ENCODE measurements at places on chromosomes 2 and 18. TPM values are rescaled to one million over a fixed set of nuclear protein-coding genes. Genes with fewer than 3 reads are reported as not detected.

The AQP12A gene
- not detected for total RNA-seq

The ZNF892 gene
- total RNA-seq = 4.7 TPM

The CD28 gene
- total RNA-seq = 0.46 TPM

The SCN7A gene
- 114 TPM for total RNA-seq

The TMEM37 gene
- total RNA-seq = 32.5 TPM

GRCh38 chr18:78431606-78432005 is 548.0 kb upstream of the SALL3 start:
- H3K4me3 ChIP-seq = no peak overlapping the region
- DNase-seq = no peak
- no peaks in the 10 kb centered on the region for H3K36me3 ChIP-seq
- no peaks in the 10 kb centered on the region for H3K27me3 ChIP-seq
- H3K27ac ChIP-seq = no peak overlapping the region
- no peaks in the 10 kb centered on the region for H3K4me1 ChIP-seq

DNA sequence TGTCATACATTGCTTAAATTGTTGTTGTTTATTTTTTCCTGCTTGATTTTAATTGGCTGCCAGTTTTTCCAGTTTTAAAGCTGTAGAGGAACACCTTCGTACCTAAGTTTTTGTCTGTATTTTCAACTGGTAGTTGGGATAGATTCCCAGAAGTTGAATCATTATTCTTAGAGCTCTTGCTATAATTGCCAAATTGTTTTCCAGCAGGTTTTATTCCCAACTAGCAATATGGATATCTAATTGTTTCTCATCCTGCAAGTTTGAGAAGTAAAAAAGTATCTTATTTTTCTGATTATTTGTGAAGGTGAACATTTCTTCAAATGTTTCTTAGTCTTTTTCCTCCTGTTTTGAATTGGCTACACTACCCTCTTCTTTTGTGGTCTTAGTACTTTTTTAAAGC is 6.7 kb downstream of the SMARCAL1 start:
- H3K4me3 ChIP-seq = no peak overlapping the region
- H3K27me3 ChIP-seq = no peaks in the 10 kb centered on the region
- no peaks in the 10 kb centered on the region for H3K4me1 ChIP-seq
- no peaks in the 10 kb centered on the region for H3K36me3 ChIP-seq

- no peaks in the 10 kb centered on the region for H3K27me3 ChIP-seq
- DNase-seq = no peak
- no peaks in the 10 kb centered on the region for H3K4me1 ChIP-seq
- H3K36me3 ChIP-seq = no peaks in the 10 kb centered on the region
These were observed 11.1 kb upstream of the CUL3 start for GRCh38 chr2:224596289-224596688.

DNA sequence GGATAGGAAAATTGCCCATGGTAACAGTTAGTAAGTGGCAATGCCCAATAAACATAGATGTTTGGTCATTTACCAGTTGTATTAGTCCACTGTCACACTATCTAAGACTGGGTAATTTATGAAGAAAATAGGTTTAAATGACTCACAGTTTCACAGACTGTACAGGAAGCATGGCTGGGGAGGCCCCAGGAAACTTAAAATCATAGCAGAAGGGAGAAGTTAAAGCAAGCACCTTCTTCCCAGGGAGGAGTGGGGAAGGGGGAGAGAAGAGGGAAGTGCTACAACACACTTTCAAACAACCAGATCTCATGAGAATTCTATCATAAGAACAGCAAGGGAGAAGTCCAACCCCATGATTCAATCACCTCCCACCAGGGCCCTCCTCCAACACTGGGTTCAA is 23.4 kb downstream of the NR4A2 start:
- no peaks in the 10 kb centered on the region for H3K4me1 ChIP-seq
- H3K4me3 ChIP-seq = no peak overlapping the region
- H3K27me3 ChIP-seq = no peaks in the 10 kb centered on the region
- DNase-seq = no peak

DNA sequence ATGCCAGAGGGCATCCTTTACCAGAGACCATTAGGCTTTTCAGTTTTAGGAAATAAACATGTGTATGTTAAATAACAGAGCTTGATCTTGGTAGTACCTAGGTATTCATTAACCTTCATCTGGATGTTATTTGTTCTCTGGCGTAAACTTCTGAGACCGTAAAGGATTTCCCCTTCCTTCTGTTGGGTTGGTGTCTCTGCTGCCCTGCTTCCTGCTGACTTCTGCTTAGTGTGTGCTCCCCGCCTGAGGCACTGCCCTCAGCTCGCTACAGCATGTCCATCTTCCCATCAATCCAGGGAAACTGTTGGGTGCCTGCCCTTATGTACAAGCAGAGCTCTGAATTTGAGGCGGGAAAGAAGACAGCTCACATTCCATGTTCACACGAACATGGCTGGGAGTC is 177.9 kb downstream of the TPGS2 start:
- no peaks in the 10 kb centered on the region for H3K4me1 ChIP-seq
- no peaks in the 10 kb centered on the region for H3K36me3 ChIP-seq
- H3K27ac ChIP-seq = no peak overlapping the region
- no peak overlapping the region for H3K4me3 ChIP-seq
- no peak for DNase-seq

DNA sequence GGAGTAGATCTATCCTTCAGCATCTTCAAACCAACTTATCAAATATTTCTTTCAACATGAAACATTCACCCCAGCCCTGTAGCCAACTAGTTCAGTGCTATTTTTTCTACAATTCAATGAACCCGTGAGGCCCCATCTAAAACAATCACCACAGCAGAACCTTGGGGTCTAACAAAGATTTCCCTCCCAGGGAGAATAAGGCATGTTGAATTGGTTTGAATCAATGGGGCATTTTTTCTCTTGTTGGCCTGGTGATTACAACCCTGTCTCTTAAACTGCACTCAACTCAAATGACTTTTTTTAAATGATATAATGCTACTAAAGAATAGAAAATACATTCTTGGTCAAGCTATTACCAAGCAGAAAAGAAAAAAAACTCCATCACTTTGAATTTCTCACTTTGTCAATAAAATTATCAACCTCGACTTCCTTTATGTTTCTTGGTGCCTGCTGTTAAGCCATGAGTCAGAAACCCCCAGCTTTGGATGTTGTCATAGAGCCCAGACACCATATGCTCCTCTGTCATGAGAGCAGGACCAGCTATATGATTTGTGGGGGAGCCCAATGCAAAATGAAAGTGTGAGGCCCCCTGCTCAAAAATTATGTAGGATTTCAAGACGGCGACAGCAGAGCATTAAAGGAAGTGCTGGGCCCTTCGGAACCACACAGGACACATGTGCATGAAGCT is 282.4 kb downstream of the MEIS1 start:
- H3K36me3 ChIP-seq = no peaks in the 10 kb centered on the region
- no peaks in the 10 kb centered on the region for H3K27me3 ChIP-seq
- H3K27ac ChIP-seq = no peak overlapping the region
- H3K4me3 ChIP-seq = no peak overlapping the region
- DNase-seq = no peak
- H3K4me1 ChIP-seq = no peaks in the 10 kb centered on the region

DNA sequence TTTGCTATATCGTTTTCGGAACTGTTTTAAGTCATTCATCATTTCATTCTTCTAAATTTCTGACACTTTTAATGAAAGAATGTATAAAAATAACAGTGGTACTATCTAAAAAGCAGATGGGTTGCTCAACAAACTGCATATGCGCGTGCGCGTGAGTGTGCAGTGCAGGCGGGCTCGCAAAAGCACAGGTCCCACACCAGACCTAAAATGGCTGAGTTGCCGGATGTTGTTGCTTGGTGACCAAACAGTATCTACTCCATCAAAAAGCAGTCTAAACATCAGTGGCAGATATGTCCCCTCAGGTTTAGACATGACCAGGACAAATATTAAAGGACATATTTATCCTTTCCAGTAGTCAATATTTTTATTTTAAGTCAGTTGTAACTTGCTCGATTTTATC is 5.1 kb downstream of the NOL4 start:
- no peak overlapping the region for H3K27ac ChIP-seq
- H3K36me3 ChIP-seq = no peaks in the 10 kb centered on the region
- no peak for DNase-seq
- no peak overlapping the region for H3K4me3 ChIP-seq

DNA sequence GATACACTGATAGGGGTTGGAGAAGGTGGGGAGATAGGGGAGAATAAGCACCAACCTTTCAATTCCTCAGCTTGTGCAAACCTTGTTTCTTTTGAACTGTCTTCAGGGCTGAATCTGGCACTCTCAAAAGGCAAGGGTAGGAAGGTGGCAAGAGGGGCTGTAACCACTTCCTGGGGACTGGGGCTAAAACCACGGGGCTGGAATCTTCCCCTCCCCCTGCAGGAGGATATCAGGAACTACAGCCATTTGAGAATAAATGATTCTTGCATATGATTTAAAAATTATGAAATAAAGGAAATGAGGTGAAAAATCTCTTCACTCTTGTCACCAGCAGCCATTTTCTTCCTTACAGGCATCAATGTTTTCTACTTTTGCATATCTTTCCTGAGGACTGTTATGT is 50.8 kb downstream of the ATOH8 start:
- no peak overlapping the region for H3K4me3 ChIP-seq
- H3K27me3 ChIP-seq = no peaks in the 10 kb centered on the region
- no peak for DNase-seq
- no peaks in the 10 kb centered on the region for H3K4me1 ChIP-seq
- no peaks in the 10 kb centered on the region for H3K36me3 ChIP-seq

GRCh38 chr18:41858761-41859555 is 96.1 kb upstream of the PIK3C3 start:
- H3K27ac ChIP-seq = no peak overlapping the region
- H3K4me3 ChIP-seq = no peak overlapping the region
- no peaks in the 10 kb centered on the region for H3K36me3 ChIP-seq
- H3K27me3 ChIP-seq = no peaks in the 10 kb centered on the region
- no peak for DNase-seq

DNA sequence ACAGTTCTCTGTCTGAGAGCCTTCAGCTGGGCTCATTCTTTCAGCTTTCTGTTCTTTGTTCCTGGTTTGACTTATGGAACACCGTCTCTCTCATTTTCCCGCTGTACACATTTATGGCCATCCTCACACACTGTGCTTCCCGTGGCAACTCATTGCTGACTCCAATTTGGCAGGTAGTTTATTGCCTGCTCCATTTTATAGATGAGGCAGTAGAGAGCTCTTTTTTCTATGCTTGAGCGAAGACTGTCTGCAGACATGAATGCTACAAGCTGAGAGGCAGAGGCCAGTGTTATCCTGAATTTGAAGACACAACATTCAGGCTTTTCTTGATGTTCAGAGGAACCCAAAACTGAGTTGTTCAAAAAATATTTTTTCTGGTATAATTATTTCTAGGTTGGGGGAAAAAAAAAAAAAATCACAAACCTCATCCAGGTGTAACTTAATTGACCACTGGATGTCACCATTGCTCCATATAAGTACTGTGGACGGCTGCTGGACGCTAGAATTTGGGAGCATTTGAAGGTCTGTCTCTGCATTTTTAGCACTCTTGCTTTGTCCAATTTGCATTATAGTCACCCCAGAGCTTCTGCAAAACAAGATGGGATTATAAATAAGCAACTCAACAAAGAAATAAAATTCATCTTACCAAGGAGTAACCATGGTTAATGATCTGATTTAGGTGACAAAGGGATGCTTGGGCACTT is 83.5 kb downstream of the HRH4 start:
- no peak for DNase-seq
- no peak overlapping the region for H3K4me3 ChIP-seq
- H3K27ac ChIP-seq = no peak overlapping the region
- H3K4me1 ChIP-seq = no peaks in the 10 kb centered on the region
- no peaks in the 10 kb centered on the region for H3K27me3 ChIP-seq

- H3K4me1 ChIP-seq = no peaks in the 10 kb centered on the region
- no peak overlapping the region for H3K27ac ChIP-seq
- H3K36me3 ChIP-seq = no peaks in the 10 kb centered on the region
- no peaks in the 10 kb centered on the region for H3K27me3 ChIP-seq
These were observed 53.9 kb downstream of the BIN1 start for GRCh38 chr2:127052771-127053691.

DNA sequence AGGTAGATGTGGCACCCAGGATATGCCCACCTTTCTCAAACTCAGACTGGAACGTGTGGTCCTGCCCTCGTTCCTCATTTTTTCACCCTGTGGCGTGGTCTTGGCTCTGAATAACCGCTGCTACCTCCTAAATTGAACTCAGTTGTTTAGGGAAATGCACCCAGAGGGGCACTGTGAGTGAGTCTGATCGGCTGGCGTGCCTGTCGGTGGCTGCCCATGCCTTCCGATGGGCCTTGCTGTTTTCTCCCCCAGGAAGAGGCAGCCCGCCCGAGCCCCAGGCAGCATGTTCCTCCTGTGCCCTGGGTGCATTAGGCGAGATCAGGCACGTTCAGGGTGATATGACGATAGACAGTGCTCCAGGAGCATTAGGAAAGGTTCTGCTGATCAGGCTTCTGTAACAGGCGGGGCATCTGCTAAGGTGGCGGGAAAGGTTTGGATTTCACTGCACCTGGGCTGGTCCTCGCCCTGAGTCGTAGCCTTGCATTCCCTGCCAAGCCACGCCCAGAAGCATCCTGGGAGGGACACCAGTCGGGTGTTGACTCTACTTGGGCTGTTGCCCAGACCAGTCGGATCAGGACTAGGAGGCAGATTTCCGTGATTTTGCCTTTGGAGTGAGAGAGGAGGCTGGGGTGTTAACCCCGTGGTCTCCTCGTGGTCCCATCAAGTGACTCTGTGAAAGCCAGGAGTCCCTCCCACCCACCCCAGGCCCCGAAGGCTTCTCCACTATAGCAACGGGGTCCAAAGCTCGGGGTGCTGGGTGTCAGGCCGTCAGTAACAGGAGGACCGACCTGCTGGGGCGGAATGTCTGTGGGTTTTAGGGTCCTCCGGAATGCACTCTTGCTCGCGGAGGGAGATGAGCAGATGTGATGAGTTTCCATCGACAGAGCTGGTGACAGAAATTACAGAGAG is 75.1 kb downstream of the SH3BP4 start:
- no peak overlapping the region for H3K4me3 ChIP-seq
- no peak for DNase-seq
- H3K27ac ChIP-seq = no peak overlapping the region
- H3K4me1 ChIP-seq = peaks cover 7% of the 10 kb centered on the region
- no peaks in the 10 kb centered on the region for H3K36me3 ChIP-seq

GRCh38 chr2:57906152-57906732 is 140.4 kb upstream of the VRK2 start:
- no peak for DNase-seq
- no peak overlapping the region for H3K4me3 ChIP-seq
- H3K27me3 ChIP-seq = no peaks in the 10 kb centered on the region

DNA sequence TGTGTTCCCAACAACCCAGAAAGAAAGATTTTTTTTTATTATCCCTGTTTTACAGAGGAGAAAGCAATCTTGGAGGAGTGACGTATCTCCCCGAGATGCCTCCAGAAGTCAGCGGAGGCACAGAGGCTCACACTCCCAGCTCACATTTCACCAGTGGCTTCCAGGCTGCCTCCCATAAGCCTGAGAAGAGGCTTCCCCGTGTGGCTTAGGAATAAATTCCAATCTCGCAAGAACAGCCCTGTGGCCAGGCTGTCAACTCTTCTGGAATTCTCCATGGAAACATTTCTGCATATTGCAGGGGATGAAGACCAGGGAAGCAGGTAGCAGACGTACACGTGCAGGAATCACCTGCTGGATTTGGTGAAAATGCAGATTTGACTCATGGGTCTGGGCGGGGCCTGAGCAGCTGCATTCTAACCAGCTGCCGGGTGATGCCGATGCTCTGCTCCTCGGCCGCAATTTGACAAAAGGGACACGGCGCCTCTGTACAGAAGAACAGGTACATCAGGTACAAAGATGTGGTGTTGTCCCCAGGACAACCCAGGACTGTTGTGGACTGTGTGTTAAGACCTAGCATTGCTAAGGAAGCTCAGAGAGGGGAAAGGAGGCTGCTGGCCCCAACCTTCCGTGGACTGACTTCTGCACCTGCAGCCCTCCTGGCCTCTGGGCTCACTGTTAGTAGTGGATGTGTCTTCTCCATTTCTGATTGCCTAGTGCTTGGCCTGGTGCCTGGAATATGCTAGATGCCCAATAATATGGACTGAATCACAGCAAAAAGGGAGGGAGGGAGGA is 114.2 kb upstream of the ID2 start:
- no peak overlapping the region for H3K27ac ChIP-seq
- no peaks in the 10 kb centered on the region for H3K4me1 ChIP-seq
- DNase-seq = no peak
- no peaks in the 10 kb centered on the region for H3K27me3 ChIP-seq
